ENCODE measurements at places on chromosomes 16 and 17.

GRCh38 chr17:68292689-68293040 is 1.4 kb downstream of the ARSG start:
- H3K4me3 ChIP-seq = no peak overlapping the region
- no peak overlapping the region for H3K27ac ChIP-seq
- DNase-seq = no peak
- peaks cover 12% of the 10 kb centered on the region for H3K4me1 ChIP-seq

GRCh38 chr17:55086635-55087058 is 118.1 kb downstream of the STXBP4 start:
- H3K36me3 ChIP-seq = peaks cover 7% of the 10 kb centered on the region
- no peak overlapping the region for H3K27ac ChIP-seq
- no peak overlapping the region for H3K4me3 ChIP-seq
- no peaks in the 10 kb centered on the region for H3K27me3 ChIP-seq
- H3K4me1 ChIP-seq = no peaks in the 10 kb centered on the region
- DNase-seq = peak; percentile 69

- H3K36me3 ChIP-seq = no peaks in the 10 kb centered on the region
- no peak for DNase-seq
- no peak overlapping the region for H3K27ac ChIP-seq
- no peaks in the 10 kb centered on the region for H3K4me1 ChIP-seq
- peaks cover 67% of the 10 kb centered on the region for H3K27me3 ChIP-seq
- H3K4me3 ChIP-seq = no peak overlapping the region
Observed at GRCh38 chr17:79301469-79301868, 226.8 kb downstream of the ENGASE start.

DNA sequence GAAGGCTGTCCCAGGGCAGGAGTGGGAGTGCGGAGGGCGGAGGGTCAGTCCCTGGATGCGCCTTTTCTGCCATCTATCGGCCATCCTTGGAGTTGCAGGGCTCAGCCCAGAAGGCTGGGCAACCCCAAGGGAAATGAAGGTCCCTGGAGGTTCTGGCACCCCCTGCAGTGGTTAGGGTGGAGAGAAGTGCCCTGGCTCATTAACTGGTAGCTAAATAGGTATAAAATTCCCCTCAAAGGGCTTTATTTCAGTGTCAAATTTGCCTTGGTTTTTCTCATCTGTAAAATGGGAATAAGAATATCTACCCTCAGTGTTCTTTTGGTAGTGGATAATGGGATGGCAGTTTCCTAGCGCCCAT is 22.4 kb downstream of the C17orf75 start:
- peak; percentile 58 for DNase-seq
- no peak overlapping the region for H3K4me3 ChIP-seq
- H3K27me3 ChIP-seq = peaks cover 26% of the 10 kb centered on the region

GRCh38 chr16:55469821-55470532 is 9.0 kb upstream of the MMP2 start:
- H3K4me3 ChIP-seq = no peak overlapping the region
- no peaks in the 10 kb centered on the region for H3K27me3 ChIP-seq
- peak overlapping the region; percentile 90 for H3K27ac ChIP-seq
- H3K4me1 ChIP-seq = peaks cover 15% of the 10 kb centered on the region
- H3K36me3 ChIP-seq = no peaks in the 10 kb centered on the region

DNA sequence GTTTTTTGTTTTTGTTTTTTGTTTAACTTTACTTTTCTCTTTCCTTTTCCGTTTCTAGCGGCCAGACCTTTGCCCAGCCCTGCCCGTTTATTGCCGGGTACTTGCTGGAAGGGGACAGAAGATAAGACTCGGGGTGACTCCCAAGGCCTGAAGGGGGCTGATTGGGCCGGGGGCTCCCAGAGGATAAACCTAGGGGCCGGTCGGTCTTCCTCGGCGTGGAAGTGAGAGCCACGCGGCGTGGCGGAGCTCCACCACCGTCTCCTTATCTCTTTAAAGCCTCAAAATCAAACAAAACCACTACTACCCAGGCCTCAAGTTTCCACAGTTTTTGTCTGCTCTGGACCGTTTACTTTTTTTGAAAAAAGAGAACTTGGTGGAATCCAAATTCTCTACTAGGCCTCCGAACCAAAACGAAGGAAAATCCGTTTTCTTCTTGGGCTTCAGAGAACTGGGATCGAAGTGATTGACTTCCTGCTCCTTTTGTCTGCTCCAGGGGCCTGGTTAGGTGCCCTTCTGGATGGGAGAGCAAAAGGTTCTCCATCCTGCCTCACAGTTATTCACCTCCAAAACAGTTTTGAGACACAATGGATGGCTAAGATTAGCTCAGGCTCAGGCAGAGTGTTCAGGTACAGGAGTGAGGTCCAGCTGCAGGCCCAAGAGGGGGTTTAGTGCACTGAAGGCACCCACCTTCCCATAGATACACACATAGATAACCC is 8.5 kb upstream of the HOXB9 start:
- peaks cover 6% of the 10 kb centered on the region for H3K4me1 ChIP-seq
- DNase-seq = no peak

DNA sequence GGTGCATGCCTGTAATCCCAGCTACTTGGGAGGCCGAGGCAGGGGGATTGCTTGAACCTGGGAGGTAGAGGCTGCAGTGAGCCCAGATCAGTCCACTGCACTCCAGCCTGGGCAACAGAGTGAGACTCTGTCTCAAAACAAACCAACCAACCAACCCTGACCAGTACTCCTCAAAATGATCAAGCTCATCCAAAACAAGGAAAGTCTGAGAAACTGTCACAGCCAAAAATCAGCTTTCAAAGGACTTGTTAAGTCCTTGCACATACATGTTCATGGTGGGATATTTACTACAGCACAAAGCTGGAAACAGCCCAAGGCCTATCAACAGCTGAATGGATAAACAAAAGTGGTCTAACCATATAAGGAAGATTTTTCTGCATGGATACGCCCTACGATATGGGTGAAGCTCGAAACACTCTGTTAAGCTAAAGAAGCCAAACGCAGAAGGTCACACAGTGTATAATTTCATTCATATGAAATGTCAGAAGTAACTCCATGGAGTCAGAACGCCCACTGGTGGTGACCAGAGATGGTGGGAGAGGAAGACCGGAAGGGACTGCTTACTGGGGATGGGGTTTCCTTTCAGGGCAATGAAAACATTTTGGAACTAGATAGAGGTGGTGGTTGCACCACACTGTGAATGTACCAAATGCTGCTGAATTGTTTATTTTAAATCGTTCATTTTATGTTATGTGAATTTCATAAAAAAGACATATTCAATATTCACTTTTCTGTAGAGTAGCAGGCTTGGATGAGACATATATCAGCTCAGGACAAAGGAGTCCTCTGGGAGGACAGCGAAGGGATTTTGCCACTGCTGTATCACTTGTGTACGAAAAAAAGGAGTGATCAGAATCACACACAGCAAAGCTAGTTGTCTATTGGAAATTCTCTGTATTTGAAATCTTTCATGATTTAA is 17.7 kb downstream of the CCL17 start:
- peaks cover 9% of the 10 kb centered on the region for H3K36me3 ChIP-seq
- peaks cover 5% of the 10 kb centered on the region for H3K4me1 ChIP-seq
- H3K4me3 ChIP-seq = no peak overlapping the region
- DNase-seq = peak; percentile 67
- no peak overlapping the region for H3K27ac ChIP-seq
- no peaks in the 10 kb centered on the region for H3K27me3 ChIP-seq

DNA sequence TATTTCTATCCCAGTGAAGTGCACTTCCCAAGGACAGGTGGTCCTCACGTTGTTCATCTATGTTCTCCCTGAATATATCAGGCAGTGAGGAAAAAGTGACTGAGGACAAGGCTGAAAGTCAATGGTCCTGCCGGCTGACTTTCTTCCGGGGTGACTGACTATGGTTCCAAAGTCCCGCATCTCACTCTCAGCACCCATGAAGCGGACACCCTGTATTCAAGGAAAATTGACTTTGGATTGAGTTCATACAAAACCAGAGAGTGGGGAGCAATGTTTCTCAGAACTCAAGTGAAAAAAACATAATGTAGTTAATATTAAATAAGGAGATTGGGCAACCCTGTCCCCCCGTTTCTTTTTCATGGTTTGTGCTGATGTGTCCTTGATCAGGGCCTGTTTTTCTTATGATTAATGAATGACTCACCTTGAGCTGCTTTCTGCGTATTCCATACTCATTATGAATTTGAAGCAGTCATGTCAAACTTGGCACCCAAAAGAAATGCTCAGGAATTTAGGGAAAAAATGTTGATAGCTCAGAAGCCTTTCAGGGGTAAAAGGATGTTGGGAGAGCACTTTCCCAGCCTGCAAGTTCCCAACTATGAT is 184.0 kb downstream of the CYLD start:
- H3K36me3 ChIP-seq = no peaks in the 10 kb centered on the region
- no peaks in the 10 kb centered on the region for H3K27me3 ChIP-seq
- no peak overlapping the region for H3K27ac ChIP-seq
- no peaks in the 10 kb centered on the region for H3K4me1 ChIP-seq

GRCh38 chr17:81057079-81057730 is 22.3 kb downstream of the BAIAP2 start:
- peak overlapping the region; percentile 4 for H3K27ac ChIP-seq
- H3K27me3 ChIP-seq = no peaks in the 10 kb centered on the region
- no peak overlapping the region for H3K4me3 ChIP-seq
- H3K4me1 ChIP-seq = peaks cover 36% of the 10 kb centered on the region
- peaks cover 66% of the 10 kb centered on the region for H3K36me3 ChIP-seq
- DNase-seq = peak; percentile 76

DNA sequence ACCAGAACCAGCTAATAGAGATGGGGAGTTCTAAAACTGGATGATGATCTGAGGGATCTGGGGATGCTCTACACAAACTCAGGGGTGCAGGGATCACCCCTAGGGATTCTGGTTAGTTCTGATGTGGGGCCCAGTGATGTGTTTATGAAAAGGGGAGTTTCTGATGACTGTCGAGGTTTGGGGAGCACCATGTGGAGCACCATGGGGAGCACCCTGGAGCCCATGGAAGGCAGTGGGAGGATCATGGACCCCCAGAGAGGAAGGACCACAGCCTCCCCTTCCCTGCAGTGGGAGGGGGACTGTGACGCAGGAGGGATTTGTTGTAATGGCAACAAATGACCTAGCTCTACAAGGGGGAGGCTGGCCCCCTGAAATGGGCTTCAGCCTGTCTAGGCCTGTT is 18.4 kb downstream of the PIMREG start:
- peaks cover 12% of the 10 kb centered on the region for H3K27me3 ChIP-seq
- DNase-seq = no peak
- H3K4me3 ChIP-seq = no peak overlapping the region
- no peak overlapping the region for H3K27ac ChIP-seq

DNA sequence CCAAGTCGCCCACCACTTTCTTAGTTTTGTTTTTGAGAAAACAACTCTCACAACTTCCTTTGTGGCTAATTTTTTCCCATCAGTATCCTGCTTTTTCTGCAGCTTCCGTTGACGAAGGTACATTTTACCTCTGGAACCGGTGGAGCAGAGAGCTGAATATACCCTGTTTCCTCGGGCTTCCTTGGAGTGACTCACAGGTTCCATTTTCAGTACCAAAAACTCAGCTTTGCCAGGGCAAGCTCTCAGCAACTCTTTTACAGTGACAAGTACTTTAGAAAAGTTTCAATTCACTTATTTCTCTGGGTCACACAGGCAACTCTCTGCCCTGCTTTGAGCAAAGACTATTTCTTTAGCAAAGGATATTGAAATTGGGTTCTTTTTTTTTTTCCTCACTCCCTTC is 318.9 kb downstream of the SNX29 start:
- H3K36me3 ChIP-seq = peaks cover 19% of the 10 kb centered on the region
- DNase-seq = no peak
- H3K4me3 ChIP-seq = no peak overlapping the region
- no peak overlapping the region for H3K27ac ChIP-seq
- H3K4me1 ChIP-seq = no peaks in the 10 kb centered on the region

DNA sequence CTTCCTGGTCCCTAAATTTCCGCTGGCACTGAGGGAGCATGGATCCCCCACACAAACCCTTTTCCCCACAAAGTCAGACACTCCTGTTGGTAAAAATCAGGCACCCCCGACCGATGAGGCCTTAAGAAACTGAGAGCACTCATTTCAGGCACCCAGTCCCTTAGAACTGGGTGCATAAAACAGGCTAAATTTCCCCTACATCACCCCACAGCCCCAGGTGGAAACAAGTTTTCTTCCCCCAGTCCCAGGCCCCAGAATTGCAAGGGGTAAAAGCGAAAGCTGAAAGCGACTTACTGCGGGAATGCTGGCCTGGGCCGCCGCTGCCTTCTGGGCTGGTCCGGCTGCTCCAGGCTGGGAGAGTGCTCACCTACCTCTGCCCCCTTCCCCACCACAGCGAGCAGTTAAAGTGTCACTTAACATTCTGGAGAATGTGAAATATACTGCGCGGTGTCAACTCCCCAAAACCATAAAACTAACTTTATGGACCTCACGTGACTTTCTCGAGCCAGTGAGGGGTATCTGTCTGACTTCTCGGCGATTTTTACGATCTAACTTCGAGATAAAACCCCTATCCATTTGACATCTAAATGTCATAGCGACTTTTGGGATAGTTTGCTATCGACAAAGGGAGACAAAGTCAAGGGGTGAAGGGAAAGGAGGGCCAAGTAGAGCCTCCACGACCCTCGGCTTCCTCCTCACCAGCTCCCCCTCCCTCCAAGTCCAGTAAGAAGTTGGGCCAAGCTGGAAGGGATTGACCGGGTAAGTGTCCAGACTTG is at the start of gene HOXB3:
Gene HOXB3, minus strand, starts transcription at position 411 of the 776 bp plus-strand sequence. CDS start 37,767 bp downstream, outside the sequence.
- peak within 1 kb of the TSS; percentile 96 for H3K4me3 ChIP-seq
- H3K4me1 ChIP-seq = peaks cover 38% of the 10 kb centered on the region
- H3K36me3 ChIP-seq = peaks cover 18% of the 10 kb centered on the region

All from mesenchymal stem cell (in vitro differentiated cells and primary cell).